Renal cortical epithelial cell (primary cell): ENCODE measurements at places on chromosomes 7 and 10. TPM values are rescaled to one million over a fixed set of nuclear protein-coding genes. Genes with fewer than 3 reads are reported as not detected.

DNA sequence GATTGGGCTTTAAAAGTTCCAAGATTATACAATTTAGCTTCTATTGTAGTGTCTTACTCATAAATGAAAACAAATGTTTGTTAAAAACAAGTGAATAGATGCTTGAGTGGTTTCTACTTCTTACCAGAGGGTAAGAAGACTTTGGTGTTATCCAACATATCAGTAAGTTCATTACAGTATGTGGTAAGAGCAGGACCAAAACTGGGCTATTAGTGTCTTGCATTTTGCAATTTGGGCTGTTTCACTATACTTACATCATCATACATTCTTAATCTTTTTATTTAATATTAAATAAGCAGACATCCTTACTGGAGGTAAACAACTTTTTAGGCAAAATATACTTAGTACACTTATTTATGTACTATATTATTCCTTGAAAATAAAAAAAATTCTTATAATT lies 248.4 kb upstream of the HGF start:
- DNase-seq = no peak

- no peak for DNase-seq
Measured at GRCh38 chr7:103912891-103913605, 76.4 kb downstream of the RELN start.

GRCh38 chr10:24097751-24098207 lies 111.2 kb upstream of the KIAA1217 start:
- peak; percentile 56 for DNase-seq

The C10orf71 gene
- total RNA-seq = not detected in 2 replicates

The PNLIP gene
- total RNA-seq = not detected in 2 replicates

DNA sequence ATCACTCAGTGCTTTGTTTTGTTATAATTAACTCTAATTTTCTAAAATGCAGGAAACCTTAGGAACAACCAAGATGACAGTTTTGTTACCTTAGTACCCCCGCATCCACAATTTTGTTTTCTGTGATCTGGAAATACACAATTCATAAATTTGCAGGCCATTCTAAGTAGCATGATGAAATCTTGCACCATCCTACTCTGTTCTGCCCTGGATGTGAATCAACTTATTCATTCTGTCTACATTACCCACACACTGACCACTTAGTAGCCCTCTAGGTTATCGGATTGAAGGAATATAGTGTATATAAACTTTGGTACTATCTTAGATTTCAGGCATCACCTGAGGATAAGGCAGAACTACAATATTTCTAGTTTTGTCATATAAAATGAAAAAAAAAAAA lies 155.9 kb downstream of the CTTNBP2 start:
- DNase-seq = no peak

- no peak for DNase-seq
Measured at GRCh38 chr7:37040330-37040729, 316.0 kb upstream of the AOAH start.

DNA sequence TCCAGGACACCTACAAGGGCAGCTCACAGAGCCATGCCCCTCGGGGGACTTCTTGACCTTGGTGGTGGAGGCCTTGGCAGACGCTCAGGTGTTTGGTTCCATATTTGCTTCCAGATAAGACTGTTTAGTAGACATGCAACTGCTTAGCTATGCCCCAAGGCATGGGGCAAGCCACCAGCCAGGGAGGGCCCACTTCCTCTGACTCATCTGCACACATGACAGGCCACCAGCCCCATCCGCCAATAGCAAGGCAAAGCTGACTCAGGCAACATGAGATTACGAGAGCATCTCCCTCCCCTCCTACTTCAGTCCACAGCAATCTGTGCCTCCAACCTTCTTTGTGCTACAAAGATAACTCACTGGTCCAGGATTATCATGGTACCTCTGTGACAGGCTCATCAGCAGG lies 54.9 kb downstream of the KCNMA1 start:
- DNase-seq = peak; percentile 86

DNA sequence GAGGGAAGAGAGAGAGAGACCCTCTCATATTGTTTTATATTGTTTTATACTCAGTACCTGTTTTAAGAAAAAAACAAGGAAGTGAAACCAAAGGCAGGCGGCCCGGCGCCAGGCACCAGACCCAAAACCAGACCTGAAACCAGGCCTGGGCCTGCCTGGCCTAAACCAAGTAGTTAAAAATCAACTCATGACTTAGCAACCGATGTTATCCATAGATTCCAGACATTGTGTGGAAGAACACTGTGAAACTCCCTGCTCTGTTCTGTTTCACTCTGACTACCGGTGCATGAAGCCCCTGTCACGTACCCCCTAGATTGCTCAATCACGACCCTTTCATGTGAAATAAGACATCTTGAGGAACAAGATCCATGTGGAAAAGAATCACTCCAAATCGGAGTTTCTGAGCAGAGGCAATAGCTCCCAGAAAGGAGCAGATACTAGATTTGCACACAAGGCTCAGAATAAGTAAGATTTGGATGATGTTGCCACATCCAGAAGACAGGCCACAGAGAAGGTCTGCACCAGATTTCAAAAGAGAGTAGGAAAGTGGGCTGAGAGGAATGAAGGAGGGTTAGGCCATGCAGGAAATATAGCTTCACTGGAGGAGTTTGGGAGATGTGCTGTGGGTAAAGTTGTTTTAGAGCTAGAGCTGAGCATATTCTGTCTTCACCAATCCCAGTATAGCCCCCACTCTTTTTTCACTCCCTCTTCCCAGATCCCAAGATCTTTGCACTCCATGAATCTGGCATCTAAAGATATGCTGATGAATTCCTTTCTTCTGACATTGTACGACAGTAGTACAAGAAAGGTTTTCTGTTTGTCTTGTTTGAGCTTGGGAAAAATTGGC lies 8.8 kb upstream of the ZNF248 start:
- DNase-seq = peak; percentile 81

The GARIN1A gene
- 0.17 and 0.60 TPM in 2 replicates for total RNA-seq

- peak; percentile 72 for DNase-seq
Measured at GRCh38 chr7:131007439-131008330, 273.7 kb upstream of the KLF14 start.

- no peak for DNase-seq
Measured at GRCh38 chr7:30965372-30965771, 1.6 kb downstream of the GHRHR start.

The SH2D4B gene
- total RNA-seq = under 0.01 TPM in 1 of 2 replicates, not detected in the other

GRCh38 chr7:47320296-47320695 lies 261.6 kb downstream of the TNS3 start:
- no peak for DNase-seq

DNA sequence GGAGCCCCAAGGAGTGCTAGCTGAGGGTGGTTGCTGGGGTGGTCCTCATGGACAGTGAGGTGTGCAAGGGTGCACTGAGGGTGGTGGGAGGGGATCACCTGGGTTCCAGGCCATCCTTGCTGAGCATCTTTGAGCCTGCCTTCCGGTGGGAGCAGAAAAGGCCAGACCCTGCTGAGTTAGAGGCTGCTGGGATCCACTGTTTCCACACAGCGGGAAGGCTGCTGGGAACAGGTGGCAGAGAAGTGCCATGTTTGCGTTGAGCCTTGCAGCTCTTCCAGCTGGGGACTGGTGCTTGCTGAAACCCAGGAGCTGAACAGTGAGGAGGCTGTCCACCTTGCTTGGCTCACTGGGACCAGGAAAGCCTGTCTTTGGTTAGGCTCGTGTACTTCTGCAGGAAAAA lies 34.9 kb downstream of the PRF1 start:
- DNase-seq = no peak

The LEP gene
- not detected in 2 replicates for total RNA-seq

GRCh38 chr10:117861329-117861728 lies 185.4 kb downstream of the RAB11FIP2 start:
- DNase-seq = peak; percentile 6

- no peak for DNase-seq
Measured at GRCh38 chr10:133154996-133155778, 4.8 kb upstream of the KNDC1 start.

DNA sequence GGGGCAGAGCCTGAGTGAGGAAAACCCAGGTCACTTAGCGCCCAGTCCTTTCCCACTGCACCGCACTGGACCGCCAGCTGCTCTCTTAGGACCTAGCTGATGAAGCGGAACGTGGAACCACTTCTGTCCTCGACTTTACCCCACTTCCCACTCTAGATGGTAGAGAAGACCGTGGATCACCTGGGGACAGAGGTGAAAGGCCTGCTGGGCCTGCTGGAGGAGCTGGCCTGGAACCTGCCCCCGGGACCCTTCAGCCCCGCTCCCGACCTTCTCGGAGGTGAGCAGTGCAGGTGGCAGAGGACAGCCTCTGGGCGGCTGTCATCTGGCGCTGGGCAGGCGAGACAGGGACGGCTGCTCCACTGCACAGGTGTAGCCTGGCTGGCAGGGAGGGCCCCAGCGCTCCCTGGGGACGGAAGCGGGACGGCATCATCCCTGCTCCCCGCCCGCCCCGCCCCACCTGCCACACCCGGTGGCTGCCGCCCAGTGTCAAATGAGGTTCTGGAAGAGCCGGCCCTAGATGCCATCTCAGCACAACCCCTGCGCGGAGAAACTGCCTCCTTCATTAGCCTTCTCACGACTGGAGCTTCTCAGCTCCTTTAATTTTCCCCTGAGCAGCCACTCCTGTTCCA lies 11.7 kb downstream of the PLAC9 start:
- no peak for DNase-seq

- no peak for DNase-seq
Measured at GRCh38 chr10:64159910-64160872, 639.0 kb downstream of the REEP3 start.

DNA sequence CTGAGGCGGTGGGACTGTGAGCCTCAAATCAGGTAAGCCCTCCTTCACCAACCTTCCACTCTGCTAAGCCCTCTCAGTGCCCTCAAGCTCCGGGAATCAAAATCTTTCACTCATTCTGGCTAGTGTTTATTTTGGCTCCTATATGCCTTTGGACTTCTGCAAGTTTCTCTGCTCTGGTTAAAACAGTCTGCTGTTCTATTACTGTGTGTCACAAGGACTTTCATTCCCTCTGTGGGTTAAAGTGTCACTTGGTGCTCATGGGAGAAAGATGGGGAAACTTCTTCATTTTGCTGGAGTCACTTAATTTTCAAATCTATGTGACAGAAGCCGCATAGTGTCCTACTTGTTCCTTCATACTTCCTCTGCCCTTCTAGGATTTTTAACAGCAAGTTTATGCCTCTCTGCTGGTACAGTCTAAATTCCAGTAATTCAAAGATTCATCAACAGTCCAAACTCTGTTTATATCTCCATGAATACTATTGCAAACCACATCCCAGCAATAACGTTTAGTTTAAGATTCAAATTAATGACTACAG lies 61.3 kb downstream of the CD36 start:
- DNase-seq = peak; percentile 64

GRCh38 chr10:52313256-52313932 lies 687 bp upstream of the DKK1 start:
- no peak for DNase-seq

The TUBB8 gene
- total RNA-seq = not detected in 2 replicates

DNA sequence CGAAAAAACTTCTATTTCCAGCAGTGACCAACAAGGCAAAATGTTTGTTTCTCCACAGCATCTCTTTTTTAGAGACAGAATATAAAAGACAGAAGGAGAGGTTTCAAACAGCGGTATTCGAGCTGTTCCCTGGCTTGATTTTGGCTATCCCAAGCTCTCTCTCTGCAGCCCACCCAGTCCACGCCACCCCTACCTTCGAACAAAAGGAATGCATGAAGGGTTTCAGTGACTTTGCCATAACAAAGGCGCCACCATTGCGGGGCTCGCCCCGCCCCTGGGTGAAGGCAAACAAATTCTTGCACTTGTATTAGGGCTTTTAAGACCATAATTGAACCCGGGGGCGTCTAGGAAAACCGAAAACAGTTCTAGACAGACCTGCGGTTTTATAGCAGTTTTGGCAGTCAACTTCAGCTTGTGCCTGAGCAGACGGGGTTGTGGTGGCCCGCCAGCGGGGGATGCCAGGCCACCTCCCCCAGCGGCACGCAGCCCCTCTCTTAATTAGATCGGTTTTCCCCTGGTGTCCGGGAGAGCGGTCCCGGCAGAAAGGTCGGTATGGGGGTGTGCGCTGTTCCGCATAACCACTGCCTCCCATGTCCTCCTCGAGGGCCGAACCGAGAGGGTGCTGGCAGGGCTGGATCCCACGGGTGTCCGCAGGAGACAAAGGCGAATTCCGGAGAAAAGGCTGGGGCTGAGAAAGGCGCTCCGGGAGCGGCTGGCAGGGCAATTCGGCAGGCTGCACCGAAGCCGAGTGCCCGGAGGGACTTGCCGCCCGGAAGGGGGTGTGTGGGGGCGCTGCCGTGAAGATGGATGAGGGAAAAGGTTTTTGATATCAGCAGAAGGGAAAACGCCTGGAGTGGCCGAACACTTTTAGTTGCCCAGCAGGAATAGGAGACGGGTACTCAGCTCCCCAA lies 2.7 kb upstream of the HOXA11 start:
- no peak for DNase-seq

The CCL24 gene
- not detected in 2 replicates for total RNA-seq

DNA sequence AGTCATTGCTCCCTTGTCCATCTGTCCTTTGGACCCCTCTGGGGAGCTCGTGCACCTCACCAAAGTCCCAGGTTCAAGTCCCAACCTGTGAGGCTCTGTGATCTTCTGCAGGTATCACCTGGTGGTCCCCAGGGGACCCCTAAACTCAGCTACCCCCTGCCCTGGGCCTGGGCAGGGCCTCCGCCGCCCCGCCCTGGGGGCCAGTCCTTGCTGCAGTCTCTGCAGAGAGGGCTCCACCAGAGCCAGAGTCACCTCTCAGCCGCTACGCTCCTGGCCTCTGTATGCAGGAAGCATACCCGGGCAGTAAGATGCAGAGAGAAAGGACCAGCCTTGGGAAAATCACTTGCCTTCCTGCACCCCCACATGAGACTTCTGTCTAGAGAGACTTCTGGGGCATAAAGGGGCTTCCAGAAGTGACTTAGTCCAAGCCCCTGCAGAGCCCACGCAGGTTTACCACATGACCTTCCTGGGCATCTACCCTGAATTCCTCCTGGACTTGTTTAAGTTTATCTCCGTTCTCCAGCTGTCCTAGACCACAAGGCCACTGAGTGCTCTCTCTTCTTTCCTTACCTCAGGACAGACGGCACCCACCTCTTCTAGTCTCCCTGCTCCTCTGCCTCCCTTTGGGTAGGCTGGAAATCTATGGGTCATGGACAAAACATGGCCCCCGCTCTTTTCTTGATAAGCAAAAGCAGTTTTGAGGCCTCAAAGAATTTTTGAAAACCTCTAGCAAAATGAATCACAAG lies 21.2 kb downstream of the CALML5 start:
- DNase-seq = no peak

DNA sequence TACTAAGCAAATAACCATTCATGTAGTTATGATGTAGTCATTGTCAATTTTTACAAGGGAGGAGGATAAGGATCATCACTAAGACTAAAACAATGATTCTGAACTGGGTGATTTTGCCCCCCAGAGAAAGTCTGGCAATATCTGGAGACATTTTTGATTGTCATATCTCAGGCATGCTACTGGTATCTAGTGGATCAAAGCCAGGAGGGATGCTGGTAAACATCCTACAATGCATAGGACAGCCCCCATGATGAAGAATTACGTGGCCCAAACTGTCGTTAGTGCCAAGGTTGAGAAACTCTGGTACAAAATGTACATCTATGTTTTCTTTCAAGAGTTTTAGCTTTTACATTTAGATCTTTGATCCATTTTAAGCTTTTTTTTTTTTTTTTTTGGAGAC lies 57.3 kb downstream of the GBF1 start:
- DNase-seq = no peak

GRCh38 chr7:90507692-90508091 lies 38.3 kb downstream of the PTTG1IP2 start:
- DNase-seq = no peak

GRCh38 chr10:48744587-48744986 lies 59.9 kb downstream of the WDFY4 start:
- DNase-seq = no peak

- DNase-seq = peak; percentile 64
Measured at GRCh38 chr10:26890956-26891355, 30.2 kb upstream of the ABI1 start.
